ENCODE measurements at places on chromosomes 12 and 14.

GRCh38 chr14:63986789-63987533 is 134.2 kb downstream of the SYNE2 start:
- DNase-seq, result no peak

- DNase-seq, result no peak
Measured at GRCh38 chr12:13595536-13596443, 385.6 kb downstream of the GRIN2B start.

DNA sequence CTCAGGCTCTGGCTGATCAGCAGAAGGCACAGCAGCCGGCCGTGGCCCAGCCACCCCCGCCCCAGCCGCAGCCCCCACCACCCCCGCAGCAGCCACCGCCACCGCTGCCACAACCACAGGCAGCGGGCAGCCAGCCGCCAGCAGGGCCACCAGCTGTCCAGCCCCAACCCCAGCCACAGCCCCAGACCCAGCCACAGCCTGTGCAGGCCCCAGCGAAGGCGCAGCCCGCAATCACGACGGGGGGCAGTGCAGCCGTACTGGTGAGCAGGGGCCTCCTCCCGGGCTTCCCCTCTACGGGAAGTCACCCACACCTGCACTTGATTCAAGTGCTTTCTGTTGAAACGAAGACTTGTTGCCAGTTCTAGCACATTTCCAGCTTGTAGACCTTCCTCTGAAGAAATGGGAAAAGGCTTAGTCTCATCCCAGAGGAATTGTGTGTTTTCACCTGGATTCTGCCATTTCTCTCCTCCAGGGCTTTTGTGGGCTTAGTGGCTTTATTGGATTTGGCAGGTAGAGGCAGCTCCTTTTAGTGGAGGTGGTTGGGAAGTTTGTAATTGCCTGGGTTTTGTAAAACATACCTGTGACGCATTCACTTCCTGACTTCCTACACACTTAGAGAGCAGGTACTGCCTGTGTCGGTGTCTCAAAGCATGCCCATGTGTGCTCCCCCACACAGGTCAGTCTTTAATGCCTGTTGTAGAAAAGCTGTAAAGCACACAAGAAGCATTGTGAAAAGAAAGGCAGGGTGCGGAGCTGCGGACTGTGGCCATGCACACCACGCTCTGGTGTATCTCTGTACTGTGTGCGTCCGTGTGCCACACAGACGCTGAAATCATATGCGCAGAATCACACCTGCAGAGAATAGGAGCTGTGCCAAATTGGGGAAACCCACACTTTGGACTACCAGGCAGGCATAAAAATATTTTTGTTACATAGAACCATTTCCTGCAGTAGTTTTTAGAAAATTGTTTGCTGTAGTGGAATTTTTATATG is 90.5 kb downstream of the DDX51 start:
- no peak for DNase-seq

GRCh38 chr12:82896979-82897378 is 210.3 kb downstream of the TMTC2 start:
- DNase-seq, result no peak

- DNase-seq, result no peak
Measured at GRCh38 chr12:102963796-102964195, 6.3 kb downstream of the ASCL1 start.

GRCh38 chr14:75995372-75996041 is 9.9 kb downstream of the IFT43 start:
- DNase-seq, result no peak

GRCh38 chr14:74507840-74508239 is 14.3 kb downstream of the ISCA2 start:
- no peak for DNase-seq

DNA sequence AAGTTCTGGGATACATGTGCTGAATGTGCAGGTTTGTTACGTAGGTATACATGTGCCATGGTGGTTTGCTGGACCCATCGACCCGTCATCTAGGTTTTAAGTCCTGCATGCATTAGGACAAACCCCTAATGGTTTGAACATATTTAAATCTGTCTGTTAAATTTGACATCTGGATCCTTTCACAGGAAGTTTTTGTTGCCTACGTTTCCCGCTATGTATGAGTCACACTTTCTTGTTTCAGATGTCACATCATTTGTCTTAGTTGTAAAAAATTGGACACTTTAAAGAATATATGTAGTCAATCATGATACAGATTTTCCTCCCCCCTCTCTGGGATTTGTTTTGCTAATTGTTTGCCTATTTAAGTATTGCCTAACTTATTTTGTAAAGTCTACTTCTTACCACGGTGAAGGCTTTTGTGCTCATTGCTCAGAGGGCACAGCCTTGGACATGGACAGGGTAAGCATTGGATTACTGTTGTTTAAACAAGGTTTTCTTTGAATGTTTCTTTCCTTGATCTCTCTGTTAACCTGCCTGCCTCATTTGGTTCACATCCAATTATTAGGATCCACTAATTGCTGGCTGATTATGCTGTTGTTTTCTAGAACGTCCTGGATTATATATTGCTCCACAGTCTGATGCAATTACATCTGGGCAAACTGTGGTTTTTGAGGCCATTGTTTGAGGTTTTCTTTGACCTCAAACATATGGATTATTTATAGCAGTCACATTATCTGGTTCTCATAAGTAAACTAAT is 1441.4 kb downstream of the AACS start:
- DNase-seq, result no peak

DNA sequence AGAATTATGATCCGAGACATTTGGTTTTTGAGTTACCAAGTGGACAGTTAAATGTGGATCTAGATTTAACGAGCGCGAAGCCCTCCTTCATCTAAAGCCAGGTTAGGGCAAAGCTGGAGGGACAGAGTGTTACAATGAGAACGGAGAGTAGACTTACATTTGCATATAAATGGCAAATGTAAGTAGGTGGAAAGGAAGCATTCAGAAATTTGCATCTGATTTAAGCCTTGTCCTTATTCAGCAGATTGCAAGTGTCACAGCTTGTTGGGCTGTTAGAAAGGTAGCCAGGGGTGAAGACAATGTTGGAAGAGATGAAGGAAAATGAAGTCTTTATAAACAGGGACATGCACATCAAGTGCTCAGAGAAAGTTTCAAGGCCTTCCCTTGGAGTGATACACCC is 806.2 kb downstream of the GALC start:
- DNase-seq, result no peak

- DNase-seq, result no peak
Measured at GRCh38 chr12:88604646-88605045, 24.4 kb upstream of the KITLG start.

- no peak for DNase-seq
Measured at GRCh38 chr14:74935360-74935680, 12.3 kb upstream of the RPS6KL1 start.

GRCh38 chr12:11555743-11556625 is 93.5 kb upstream of the ETV6 start:
- DNase-seq, result no peak

- no peak for DNase-seq
Measured at GRCh38 chr12:95994476-95994875, 1.7 kb downstream of the HAL start.

- no peak for DNase-seq
Measured at GRCh38 chr12:117126335-117126734, 27.1 kb upstream of the TESC start.
